Left lung (tissue), 14 donors: ENCODE measurements at places on chromosomes 4 and X.

GRCh38 chrX:134752558-134752957 lies 94.3 kb upstream of the PLAC1 start:
- no peak for DNase-seq

DNA sequence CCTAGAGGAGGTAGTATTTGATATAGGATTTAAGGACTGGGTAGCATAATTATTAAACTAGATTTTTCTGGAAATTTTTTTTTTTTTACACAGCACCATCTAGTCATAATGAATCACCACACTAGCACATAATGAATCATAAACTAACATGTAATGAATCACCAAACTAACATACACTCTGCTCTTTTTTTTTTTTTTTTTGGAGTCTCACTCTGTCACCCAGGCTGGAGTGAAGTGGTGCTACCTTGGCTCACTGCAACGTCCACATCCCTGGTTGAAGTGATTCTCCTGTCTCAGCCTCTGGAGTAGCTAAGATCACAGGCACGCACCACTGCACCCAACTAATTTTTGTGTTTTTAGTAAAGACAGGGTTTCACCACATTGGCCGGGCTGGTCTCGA lies 92.5 kb downstream of the FAM13A start:
- DNase-seq: no peak

DNA sequence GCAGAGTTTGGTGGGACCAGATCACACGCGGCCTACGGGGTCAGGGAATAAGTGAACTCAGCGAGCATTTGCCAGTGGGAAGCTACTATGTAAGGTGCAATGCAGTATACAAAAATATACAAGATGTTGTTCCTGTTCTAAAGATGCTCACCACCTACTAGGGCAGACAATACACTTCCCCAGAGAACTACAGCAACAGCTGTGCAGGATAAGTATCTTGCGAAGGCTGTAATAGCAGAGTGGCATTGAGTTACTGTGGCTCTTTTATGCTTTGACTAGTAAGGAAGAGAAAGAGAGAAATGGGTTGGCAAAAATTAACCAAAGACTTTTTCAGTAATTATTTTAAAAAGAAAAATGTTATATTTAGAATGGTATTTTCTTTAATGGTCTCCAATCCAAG lies 61.2 kb downstream of the CDS1 start:
- no peak for DNase-seq

- no peak for DNase-seq
These were observed 54.3 kb downstream of the LRBA start for GRCh38 chr4:150960818-150961217.

GRCh38 chr4:36914106-36914505 lies 330.4 kb upstream of the NWD2 start:
- no peak for DNase-seq

DNA sequence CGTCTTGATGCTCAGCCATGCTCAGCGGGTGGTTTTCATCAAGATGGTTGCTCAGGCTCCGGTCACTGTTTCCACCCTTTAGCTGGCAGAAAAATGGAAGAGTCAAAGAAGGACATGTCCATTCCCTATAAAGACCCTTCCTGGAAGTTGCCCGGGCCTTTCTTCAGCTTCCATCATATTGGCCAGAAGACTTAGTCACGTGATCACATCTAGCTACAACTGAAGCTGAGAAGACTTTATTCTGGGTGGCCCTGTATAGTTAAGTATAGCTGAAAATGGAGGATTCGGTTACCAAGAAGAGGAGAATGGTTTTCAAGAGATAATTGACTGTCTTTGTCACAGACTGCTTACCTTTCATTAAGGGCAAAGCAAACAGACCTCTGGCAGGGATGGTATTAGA lies 296.7 kb upstream of the CASK start:
- no peak for DNase-seq

DNA sequence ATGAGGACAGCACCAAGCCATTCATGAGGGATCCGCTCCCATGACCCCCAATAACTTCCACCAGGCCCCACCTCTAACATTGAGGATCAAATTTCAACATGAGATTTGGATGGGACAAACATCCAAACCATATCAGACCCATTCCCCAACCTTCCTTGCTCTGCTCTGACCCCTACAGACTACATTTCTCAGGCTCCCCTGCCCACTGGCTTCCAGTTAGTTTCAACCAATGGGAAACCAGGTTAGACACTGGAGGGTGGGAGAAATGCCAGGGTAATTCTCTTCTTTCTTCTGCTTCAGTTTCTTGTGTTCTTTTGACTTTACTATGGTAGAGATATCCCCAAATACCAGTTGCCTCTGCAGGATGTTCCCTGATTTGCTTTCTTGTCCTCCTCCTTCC lies 125.7 kb downstream of the CLCN4 start:
- DNase-seq: no peak

DNA sequence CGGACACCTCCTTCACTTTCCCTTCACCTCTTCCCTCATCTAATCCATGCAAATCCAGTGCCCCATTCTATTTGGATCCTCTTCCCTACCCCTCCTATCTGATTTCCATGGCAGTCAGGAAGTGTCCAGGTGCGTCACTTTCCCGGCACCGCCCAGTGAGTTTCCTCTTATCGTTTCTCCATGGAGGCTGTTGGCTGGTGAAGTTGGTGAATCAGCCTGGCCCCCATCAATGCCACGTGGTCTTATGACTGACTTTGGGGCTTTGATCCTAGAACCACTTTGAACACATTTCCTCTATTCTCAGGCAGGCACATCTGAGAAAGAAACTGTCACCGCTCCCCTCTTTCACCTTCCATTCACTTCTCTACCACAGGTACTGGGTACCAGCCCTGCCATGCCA lies 137.8 kb downstream of the CEP135 start:
- DNase-seq: no peak

DNA sequence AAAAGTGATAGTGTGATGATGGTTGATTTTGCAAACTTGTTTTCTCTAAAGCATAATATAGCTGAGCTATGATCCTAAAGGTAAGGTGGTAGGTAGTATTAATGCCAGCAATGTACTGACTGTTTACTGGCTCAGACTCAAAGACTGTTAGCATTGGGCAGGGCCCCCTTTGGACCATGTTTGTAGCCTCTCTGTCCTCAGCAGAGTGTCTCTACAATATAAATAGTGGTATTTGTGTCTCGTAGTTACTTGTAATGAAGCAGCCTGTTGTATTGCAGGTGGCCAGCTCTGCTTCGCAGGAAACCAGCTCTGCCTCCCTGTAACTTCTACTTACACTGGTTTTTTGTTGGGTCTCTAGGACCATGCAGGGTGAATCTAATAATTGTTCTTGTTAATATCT lies 70.5 kb downstream of the ARHGAP10 start:
- no peak for DNase-seq

- no peak for DNase-seq
These were observed 86.0 kb downstream of the HTT start for GRCh38 chr4:3160438-3160837.

DNA sequence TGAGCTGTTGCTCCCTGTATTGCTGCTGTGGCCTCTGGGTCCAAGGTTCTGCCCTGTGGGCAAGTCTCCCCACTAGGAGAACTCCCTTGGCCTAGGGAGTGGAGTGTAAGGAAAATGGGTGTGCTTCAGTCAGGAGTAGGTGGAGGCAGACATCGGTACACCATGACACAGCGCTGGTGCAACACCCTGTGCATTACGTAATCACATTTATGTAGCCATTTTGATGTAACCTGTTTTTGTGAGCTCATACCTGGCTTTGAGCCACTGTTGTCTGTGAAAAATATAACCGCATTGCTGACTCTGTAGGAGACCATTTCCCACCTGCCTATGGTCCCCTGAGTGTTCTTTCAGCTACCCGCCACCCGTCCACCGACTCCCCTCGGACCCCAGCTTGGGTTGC lies 700.5 kb upstream of the AGA start:
- no peak for DNase-seq

DNA sequence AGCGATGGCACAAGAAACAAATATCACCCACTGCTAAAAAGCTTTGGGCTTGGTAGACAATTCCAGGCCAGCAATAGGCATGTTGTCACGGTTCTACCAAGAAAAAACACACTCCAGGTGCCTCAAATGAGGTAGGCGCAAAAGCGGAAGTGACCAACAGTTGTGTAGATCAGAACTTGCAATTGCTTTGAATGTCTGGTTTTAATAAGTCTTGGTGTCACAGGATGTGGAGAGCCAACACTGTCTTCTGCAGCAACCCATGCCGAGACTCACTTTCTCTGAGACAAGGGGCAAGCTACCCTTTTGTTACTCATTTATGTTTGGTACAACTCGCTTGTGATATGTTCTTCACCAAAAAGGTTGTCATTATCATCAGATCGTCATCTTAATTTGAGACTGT lies 188.8 kb downstream of the HS6ST2 start:
- DNase-seq: no peak

DNA sequence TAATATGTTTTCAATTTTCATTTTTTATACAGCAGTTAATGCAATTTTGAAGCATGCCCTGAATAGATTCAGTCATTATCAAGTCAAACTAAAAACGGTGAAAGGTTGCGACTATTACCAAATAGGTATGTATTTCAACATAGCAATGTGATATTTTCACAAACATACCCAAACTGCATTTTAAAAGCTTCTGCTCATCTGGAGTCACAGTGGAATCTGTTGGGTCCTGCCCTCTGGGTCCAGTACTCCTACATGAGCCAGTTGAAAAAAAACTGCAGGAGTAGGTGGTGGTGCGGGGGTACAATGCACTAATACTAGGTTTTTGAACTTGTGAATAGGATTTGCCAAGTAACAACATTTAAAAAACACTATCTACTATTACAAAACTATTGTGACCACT lies 938 bp downstream of the GPR34 start:
- no peak for DNase-seq

- no peak for DNase-seq
These were observed 2.4 kb upstream of the EGF start for GRCh38 chr4:109910256-109910655.

GRCh38 chr4:20284990-20285389 lies 33.3 kb downstream of the SLIT2 start:
- no peak for DNase-seq

DNA sequence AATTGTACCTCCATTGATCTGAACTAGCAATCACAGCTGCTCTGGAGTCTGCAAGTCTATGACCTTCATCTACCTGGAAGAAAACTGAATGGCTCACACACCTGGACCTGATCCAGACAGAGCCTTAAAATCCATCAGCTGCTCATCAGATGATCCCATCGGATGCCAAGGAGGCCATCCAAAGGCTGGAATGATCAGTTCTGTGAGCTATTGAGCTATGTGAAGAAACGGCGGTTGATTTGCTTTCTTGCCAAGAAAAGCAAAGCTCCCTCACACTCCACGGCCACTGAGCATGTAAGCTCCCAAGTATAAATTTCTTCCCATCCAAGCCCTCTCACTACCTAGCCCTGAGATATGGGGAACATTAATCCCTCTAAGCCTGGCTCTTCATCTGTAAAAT lies 63.1 kb downstream of the RELL1 start:
- DNase-seq: no peak

- DNase-seq: no peak
These were observed 503.9 kb downstream of the STIM2 start for GRCh38 chr4:27364509-27364908.

- no peak for DNase-seq
These were observed 78.7 kb downstream of the SUPT20HL2 start for GRCh38 chrX:24235084-24235710.

- peak; percentile 4 for DNase-seq
These were observed 22.6 kb upstream of the CLCN4 start for GRCh38 chrX:10133980-10134676.

- DNase-seq: no peak
These were observed 92.0 kb upstream of the TNIP3 start for GRCh38 chr4:121255986-121256750.

GRCh38 chr4:48103483-48104139 lies 30.4 kb downstream of the TXK start:
- no peak for DNase-seq

GRCh38 chr4:93684571-93684970 lies 144.0 kb upstream of the ATOH1 start:
- DNase-seq: no peak

DNA sequence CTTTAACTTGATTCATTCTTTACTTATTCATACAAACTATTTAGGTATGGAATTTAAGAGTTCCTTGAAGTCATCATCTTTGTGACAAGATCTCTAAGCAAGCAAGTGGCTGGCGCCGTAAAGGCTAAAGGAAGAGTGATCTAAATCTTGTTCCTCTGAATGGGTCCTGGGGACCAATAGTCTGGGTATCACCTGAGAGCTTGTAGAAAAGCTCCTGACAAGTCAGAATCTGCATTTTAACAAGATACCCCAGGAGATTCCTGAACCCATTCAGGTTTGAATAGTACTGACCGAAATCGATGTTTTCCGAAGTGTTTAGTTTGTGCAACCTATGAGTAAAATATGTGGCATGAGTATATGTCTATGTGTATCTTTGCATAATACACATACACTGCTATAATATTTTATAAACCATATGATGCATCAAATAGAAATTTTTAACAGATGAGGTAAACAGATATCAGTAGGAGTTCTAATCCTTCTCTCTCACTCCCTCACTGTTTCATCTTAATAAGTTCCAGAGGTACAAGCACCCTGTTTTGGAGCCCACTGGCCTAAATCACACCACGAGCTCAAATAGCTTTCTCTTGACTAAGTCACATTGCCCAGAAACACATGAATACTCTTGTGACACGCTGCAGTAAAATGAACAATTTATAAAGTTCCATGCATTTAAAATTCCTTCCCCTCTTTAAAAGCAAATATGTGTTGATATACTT lies 170.0 kb downstream of the RELL1 start:
- no peak for DNase-seq
